Smooth muscle cell of the brain vasculature (primary cell): ENCODE measurements at places on chromosomes 6 and 20.

- peak; percentile 33 for DNase-seq
Observed at GRCh38 chr6:133837801-133838349, 51.0 kb upstream of the TCF21 start.

- DNase-seq: no peak
Observed at GRCh38 chr20:50745634-50746137, 14.3 kb downstream of the PARD6B start.

- DNase-seq: no peak
Observed at GRCh38 chr6:13362412-13362811, 34.1 kb upstream of the TBC1D7 start.

- DNase-seq: no peak
Observed at GRCh38 chr6:45838451-45838850, 177.2 kb downstream of the CLIC5 start.

DNA sequence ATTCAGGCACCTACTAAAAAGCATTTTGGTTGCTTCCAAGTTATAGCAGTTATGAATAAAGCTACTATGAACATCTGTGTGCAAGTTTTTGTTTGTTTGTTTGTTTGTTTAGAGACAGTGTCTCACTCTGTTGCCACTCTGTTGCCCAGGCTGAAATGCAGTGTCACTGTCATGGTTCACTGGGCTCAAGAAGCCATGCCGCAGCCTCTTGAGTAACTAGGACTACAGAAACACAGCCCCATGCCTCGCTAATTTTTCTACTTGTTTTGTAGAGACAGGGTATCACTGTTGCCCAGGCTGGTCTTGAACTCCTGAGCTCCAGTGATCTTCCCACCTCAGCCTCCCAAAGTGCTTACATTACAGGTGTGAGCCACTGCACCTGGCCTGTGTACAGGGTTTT is 795.9 kb downstream of the EPHA7 start:
- no peak for DNase-seq

DNA sequence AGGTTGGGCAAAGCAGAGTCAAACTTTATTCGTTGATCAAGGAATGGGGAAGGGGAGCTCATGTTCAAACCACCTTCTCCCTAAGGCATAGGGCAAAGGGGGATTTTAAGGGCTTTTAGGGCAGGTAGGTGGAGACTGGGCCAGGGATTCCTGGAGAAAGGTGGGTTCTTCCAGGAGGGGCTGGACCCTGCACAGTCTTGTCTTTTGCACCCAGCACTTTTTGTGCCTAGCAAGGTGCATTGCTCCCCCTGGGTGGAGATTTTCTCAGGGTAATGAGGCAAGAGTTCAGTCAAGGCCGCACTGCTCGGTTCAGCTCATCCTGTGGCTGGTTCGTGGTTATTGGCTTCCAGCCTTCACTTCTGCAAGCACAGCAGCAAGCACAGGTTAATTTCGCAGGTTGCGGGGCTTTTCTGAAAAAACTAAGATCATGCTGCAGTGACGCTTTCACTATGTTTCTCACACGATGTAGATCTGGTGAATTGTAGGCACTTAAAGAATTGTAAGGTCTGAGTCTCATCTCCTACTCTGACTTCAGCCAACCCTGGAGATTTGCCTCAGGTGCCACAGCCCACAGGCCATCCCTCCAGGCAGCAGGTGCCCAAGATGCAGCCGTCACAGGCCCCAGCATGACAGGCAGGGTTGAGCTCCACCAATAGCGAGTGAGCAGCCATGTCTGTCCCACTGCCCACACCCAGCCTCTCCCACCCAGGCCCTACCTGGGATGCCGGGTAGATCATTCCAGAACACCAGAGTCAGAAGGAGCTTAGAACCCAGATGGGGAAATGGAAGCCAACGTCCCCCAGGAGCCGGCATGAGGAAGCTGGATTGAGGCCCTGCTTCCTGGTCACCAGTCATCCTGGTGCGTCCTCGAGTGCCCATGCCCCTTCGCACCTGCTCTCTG is 37.1 kb downstream of the SUN5 start:
- DNase-seq: no peak

GRCh38 chr6:128508588-128509296 is 11.7 kb downstream of the PTPRK start:
- DNase-seq: no peak
